T-helper 22 cell (primary cell): ENCODE measurements at places on chromosomes 3 and 15.

- no peak for DNase-seq
These were observed 10.1 kb downstream of the ITGA11 start for GRCh38 chr15:68421798-68422402.

- no peak for DNase-seq
These were observed 21.2 kb downstream of the LRRC2 start for GRCh38 chr3:46544771-46545503.

DNA sequence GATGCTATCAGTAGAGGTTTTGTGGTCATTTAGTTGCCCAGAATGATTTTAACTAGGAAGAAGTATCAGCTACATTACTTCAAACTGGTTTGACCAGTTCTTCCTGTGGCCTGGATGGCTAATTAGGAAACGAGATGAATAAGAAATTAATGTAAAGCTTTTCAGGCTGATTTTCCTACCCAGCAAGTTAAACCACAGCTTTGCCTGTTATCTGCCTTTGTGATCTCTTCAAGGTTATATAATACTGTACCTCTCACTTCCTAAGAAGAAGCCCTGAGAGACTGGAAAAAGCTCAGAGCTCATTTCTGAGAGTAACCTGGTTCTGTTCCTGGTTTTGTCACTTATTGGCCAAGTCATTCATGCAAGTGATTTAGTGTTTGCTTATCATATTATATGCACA lies 782.2 kb upstream of the GOLIM4 start:
- no peak for DNase-seq

GRCh38 chr3:57598765-57599360 lies 1.7 kb upstream of the ARF4 start:
- no peak for DNase-seq

- DNase-seq = no peak
These were observed 113.5 kb upstream of the SLC7A14 start for GRCh38 chr3:170699158-170700053.

DNA sequence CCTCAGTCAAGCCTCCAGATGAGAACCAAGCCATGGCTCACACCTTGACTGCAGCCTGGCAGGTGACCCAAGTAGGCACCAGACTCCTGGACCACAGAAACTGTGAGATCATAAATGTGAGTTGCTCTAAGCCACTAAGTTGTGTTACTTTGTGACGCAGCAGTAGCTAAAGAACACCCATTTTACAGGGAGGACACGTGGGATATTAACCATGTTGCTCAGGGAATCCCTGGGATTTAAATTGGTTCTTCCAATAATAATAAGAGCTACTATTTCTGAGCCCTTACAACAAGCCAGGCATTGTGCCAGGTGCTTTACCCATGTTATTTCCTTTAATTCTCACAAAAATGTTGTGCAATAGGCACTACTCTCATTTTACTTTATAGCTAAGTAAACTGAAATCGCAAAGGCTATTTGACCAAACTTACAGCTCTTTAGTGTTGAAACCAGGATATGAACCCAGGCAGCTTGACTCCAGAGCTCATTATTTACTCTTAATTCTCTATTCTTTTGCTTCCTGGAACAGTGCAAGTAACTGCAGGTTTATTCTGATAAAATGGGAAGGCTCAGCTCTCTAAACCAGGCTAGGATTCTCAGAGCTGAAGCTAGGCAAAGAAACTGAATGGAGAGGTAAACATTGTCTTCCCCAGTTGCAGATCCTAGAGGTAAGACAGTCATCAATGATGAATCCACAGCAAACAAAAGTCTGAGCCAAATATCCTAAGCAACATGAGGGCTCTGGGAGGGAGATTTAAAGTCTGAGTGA lies 294.4 kb downstream of the KBTBD8 start:
- DNase-seq = no peak

- DNase-seq = no peak
These were observed 15.1 kb upstream of the ZBTB47 start for GRCh38 chr3:42638339-42638842.

GRCh38 chr3:45513041-45513440 lies 81.5 kb upstream of the LIMD1 start:
- no peak for DNase-seq

GRCh38 chr15:60118146-60118545 lies 114.0 kb downstream of the FOXB1 start:
- DNase-seq = no peak

DNA sequence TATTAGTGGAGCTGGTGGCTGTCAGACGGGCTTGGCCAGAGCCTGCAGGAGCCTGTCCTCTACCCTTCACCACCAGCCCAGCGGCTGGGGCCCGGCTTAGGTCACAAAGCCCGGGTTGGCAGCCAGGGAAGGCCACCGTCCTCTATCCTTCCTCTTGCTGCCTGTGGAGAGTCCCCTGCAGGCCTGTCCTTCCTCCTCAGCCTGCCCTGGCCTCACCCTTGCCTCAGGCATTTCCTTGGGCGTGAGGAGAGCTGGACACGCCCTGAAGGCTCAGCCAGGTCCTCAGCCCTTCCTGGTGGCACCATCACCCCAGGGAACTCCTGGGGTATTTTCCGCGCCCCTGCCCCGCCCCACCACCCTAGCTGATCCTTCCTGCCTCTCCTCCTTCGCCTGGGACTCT lies 7.7 kb downstream of the CHAC1 start:
- no peak for DNase-seq

- DNase-seq = no peak
These were observed 209.2 kb upstream of the TPRG1 start for GRCh38 chr3:188962253-188963247.

DNA sequence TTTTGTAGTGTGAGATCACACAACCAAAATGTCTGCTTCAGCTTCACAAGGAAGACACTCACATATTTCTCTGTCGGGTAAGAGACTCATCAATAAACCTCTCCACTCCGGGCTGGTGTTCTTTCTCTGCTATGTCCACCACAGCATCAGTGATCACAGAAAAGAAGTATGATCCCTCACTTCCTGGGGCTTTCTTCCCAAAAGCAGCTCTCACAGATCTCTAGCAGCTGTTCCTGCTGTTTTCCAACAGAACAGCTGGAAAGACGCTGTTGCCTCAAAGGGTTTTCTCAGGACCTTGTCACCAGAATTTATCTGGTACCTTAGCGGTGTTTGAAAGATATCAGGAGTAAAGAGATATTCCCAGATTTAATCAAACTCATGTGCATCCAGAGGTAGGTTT lies 46.4 kb downstream of the GATM start:
- no peak for DNase-seq

GRCh38 chr3:11717301-11717700 lies 73.6 kb upstream of the VGLL4 start:
- DNase-seq = no peak

GRCh38 chr3:69012100-69012799 lies 1.2 kb downstream of the EOGT start:
- DNase-seq = no peak
